ENCODE measurements at places on chromosomes 12 and 14.

- DNase-seq, result no peak
These were observed 80.6 kb upstream of the DBX2 start for GRCh38 chr12:45131506-45131905.

GRCh38 chr12:27437839-27438238 is 8.7 kb upstream of the SMCO2 start:
- DNase-seq, result no peak

GRCh38 chr12:54958048-54958658 is 26.4 kb downstream of the TESPA1 start:
- peak; percentile 90 for DNase-seq

DNA sequence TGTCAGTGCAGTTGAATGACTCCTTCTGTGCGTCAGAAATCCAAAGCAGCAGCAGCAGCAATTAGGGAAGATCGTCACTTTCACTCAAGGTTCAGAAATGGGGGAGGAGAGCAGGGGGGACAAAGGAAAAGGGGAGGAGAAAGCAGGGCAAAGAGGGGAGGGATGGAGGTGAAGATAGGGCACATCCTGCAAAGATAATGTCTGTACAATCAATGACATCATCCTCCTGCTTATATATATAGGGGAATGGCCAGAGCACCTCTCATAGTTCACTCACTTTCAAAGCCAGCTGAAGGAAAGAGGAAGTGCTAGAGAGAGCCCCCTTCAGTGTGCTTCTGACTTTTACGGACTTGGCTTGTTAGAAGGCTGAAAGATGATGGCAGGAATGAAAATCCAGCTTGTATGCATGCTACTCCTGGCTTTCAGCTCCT is at the start of gene NTS:
Gene NTS (plus strand): TSS at position 265 of the 431 bp plus-strand sequence. CDS start 109 bp downstream, at position 374.
- DNase-seq, result no peak

DNA sequence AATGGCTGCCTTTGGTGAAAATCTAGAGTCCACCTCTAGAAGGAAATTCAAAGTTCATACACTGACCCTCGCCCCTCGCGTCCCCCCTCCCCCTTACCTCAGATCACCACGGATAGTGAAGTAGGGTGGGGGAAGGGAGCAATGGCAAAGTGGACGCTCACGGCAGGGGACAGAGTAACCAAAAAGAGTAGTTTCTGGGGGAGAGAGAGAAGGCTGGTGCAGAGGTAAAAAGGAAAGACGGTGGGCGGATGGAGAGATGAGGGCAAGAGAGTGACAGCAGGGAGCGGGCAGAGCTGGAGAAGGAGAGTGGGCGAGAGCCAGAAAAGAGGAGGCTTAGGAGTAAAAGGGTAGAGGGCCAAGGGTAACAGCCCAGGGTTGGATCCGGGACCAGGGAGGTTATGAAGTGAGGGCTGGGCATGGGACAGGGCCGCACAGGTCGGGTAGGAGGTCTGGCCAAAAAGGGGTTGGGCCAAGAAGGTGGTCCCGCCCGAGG is 423 bp downstream of the ALDH6A1 start:
- no peak for DNase-seq

DNA sequence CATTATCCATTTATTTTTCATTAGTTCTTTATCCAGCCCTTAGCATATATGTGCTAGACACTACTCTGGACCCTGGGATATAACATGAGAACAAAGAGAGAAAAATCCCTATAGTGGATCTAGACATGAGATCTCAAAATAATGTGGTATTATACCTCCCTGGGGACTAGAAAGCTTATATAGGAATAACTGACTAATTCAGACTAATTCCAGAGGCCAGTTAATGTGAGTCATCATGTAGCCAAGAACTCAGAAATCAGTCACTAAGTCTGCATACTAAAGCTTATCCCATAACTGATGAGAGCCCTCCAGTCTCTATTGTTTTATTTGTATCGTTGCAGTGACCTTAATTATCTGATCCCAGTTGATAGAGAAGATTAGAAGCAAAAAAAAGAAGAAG is 267.1 kb upstream of the RGS6 start:
- no peak for DNase-seq

DNA sequence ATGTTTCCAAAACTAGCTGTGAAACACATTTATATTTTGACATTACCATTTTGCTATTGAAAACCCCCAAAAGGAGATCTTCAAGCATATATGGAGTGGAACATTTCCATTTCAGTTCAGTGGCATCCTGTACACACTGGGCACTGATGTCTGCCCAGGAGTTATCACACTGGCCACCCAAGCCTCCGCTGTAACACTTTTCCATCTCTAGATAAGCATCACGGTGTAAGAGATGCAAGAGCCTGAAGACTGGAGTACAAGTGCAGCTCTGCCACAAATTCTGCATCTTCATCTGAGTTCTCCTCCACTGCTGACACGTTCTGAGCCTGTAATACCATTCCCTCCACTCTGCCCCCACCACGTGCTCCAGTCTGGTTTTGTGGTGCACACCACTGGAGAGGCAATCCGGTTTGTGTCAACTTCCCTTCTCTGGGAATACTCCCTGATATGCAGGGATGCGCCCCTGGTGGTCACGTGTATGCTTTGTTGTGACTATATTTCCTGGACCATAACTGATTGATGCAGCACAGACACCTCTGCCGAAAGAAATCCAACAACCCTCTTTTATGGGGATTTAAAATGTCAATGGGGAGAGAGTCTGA is 12.7 kb downstream of the SPTLC2 start:
- peak; percentile 44 for DNase-seq

- DNase-seq, result peak; percentile 21
These were observed 6.3 kb upstream of the ABHD12B start for GRCh38 chr14:50865391-50866076.

DNA sequence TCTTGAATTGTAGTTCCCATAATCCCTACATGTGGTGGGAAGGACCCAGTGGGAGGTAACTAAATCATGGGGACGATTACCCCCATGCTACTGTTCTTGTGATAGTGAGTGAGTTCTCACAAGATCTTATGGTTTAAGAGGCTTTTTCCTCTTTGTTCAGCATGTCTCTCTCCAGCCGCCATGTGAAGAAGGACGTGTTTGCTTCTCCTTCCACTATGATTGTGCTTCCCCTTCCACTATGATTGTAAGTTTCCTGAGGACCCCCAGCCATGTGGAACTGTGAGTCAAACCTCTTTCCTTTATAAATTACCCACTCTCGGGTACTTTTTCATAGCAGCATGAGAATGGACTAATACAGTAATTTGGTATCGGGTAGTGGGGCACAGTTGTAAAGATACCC is 97.3 kb downstream of the PPP1R12A start:
- DNase-seq, result no peak

GRCh38 chr12:85572956-85573355 is 263.3 kb downstream of the RASSF9 start:
- DNase-seq, result no peak

Data from umbilical cord (tissue), 2 donors.